ENCODE measurements at places on chromosomes 7 and 10.

- DNase-seq, result no peak
These were observed 188.8 kb downstream of the GFRA1 start for GRCh38 chr10:116084161-116084560.

GRCh38 chr7:68787566-68787965 lies 810.7 kb upstream of the AUTS2 start:
- DNase-seq, result no peak

GRCh38 chr10:130914367-130914766 lies 397.2 kb downstream of the TCERG1L start:
- DNase-seq, result no peak

GRCh38 chr10:30231071-30231652 lies 117.9 kb downstream of the MTPAP start:
- DNase-seq, result no peak

DNA sequence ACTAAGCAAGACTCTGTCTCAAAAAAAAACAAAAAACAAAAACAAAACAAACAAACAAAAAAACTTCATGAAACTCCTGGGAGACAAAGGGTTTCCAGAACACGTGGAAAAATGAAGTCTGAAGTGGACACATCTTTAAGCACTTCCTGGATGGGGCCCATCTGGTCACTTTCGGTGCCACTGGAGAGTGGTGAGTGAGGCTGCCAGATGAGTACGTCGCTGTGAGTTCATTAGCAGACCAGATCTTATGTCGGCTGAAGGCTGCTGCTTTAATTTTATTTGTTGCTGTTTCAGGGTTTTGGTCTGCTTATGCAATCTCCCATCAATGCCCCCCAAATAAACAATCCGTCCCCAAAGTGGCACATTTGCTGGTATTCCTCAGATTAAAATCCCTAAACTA lies 64.4 kb downstream of the NPTX2 start:
- no peak for DNase-seq

DNA sequence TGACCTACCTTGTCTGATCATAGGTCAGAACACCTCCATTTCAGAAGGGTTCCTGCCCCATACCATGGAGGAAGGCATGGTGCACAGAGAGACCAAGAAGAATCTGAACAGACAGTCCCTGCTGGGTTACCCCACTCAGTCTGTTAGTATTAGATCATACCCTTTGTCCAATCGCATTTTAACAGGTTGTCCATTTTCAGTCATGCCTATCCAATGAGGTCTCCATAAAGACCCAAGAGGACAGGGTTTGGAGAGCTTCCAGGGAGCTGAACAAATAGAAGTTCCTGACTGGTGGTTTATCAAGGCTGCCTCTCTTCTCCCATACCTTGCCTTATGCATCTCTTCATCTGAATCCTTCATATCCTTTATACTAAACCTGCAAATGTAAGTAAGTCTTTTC lies 21.2 kb upstream of the SLC16A12 start:
- no peak for DNase-seq
